Stimulated activated CD4-positive, alpha-beta T cell treated with anti-CD3 and anti-CD28 coated beads, TNF-alpha, amount 100 ng/mL, for 24 hours (primary cell): ENCODE measurements at places on chromosomes 11 and 22.
A peak's percentile ranks its signal among the peaks of the same experiment; 100 is the strongest.

GRCh38 chr22:30838111-30838510 is 130.5 kb downstream of the MORC2 start:
- no peak for DNase-seq

- no peak for DNase-seq
Measured at GRCh38 chr11:70432065-70432464, 33.7 kb downstream of the CTTN start.

DNA sequence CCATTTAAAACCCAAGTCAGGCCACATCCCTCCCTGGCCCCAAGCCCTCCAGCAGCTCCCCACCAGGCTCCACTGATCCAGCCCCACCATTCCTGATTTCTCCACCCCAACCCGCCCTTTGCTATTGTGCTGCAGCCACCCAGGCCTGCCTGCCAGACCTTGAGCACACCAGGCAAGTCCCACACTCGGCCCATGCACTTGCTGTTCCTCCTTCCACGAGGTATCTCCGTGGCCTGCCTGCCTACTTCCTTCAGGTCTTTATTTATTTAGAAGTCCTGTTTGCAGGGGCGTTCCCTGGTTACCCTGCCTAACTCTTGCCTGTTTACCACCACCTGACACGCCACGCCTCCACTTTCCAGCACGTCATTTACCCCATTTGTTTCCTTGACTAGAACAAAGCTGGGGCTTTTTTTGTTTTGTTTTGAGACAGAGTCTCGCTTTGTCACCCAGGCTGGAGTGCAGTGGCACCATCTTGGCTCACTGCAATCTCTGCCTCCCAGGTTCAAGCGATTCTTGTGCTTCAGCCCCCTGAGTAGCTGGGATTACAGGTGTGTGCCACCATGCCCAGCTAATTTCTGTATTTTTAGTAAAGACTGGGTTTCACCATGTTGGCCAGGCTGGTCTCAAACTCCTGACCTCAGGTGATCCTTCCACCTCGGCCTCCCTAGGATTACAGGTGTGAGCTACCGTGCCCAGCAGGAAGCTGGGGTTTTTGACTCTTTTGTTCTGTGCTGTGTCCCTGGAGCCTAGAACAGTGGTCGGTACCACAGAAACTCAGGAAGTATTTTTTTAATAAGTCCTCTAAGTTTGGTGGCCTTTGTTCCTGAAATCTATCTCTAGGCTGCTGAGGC is 6.7 kb downstream of the CENPM start:
- peak; percentile 87 for DNase-seq

- DNase-seq, result no peak
Measured at GRCh38 chr11:115580927-115581680, 76.9 kb upstream of the CADM1 start.

- DNase-seq, result no peak
Measured at GRCh38 chr11:126669416-126669815, 313.9 kb downstream of the ST3GAL4 start.

DNA sequence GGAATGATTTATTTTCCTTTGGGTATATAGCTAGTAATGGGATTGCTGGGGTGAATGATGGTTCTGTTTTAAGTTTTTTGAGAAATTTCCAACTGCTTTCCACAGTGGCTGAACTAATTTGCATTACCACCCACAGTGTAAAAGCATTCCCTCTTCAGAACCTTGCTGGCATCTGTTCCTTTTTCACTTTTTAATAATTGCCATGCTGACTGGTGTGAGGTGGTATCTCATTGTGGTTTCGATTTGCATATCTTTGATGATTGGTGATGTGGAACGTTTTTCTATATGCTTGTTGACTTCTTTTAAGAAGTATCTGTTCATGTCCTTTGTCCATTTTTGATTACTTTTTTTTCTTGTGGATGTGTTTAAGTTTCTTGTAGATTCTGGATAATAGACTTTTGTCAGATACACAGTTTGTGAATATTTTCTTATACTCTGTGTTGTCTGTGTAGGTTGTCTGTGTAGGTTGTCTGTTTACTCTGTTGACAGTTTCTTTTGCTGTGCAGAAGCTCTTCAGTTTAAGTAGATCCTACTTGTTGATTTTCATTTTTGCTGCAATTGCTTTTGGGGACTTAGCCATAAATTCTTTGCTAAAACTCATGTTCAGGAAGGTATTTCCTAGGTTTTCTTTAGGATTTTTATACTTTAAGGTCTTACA is 291.8 kb upstream of the DDI1 start:
- DNase-seq, result no peak

DNA sequence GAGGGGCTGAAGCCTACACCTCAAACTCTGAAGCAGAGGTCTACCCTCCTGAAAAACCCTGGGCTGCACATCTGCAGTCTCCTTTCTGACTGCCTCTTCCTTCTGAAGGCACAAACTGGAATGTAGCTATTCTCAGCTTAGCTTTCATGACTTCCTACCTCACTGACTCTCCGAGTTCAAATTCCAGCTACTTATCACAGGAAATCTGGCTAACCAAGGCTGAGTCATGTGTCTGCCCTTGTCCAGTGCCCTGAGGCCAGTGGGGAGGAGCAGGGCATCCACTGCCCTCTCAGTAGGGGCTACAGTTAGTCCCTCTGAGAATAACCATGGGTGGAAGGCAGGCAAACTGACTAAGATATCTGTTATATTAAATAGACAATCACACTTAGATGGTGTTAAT is 29.2 kb downstream of the PDGFD start:
- DNase-seq, result no peak
